Stimulated activated CD4-positive, alpha-beta T cell treated with anti-CD3 and anti-CD28 coated beads, Interleukin-12 subunit alpha, Interleukin-12 subunit beta, amount 100 ng/mL, for 24 hours (primary cell): ENCODE measurements at places on chromosomes 7 and 10.

GRCh38 chr10:89395141-89395540 lies 2.7 kb downstream of the IFIT1 start:
- no peak for DNase-seq

DNA sequence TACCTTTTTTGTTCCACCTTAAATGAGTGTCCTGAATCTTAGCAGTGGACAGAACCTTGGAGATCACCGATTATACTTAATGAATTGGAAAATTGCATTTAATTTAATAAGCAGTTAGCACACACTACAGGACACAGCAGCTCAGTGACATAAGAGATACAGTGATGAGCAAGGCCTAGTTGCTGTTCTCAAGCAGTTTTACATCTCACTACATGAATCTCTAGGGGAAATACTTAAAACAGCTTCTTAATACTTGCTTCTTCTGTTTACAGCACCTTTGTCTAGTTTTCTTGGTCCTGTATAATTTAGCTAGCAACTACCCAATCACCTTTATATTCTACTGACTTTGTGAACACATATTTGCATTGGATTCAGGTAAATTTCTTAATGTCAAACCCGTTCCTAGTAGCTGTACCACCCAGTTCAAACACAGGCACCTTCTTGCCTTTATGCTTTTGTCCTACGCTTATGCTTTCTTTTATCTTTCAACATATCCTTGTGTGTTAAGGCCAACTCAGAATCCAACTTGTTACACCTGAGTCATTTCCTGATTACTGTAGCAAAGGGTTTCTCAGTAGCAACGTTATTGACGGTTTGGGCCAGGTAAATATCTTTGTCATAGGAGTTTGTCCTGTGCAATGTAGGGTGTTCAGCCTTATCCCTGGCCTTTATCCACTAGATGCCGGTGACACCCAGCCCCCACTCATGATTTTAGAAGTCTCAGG lies 1.8 kb downstream of the STAM start:
- no peak for DNase-seq

DNA sequence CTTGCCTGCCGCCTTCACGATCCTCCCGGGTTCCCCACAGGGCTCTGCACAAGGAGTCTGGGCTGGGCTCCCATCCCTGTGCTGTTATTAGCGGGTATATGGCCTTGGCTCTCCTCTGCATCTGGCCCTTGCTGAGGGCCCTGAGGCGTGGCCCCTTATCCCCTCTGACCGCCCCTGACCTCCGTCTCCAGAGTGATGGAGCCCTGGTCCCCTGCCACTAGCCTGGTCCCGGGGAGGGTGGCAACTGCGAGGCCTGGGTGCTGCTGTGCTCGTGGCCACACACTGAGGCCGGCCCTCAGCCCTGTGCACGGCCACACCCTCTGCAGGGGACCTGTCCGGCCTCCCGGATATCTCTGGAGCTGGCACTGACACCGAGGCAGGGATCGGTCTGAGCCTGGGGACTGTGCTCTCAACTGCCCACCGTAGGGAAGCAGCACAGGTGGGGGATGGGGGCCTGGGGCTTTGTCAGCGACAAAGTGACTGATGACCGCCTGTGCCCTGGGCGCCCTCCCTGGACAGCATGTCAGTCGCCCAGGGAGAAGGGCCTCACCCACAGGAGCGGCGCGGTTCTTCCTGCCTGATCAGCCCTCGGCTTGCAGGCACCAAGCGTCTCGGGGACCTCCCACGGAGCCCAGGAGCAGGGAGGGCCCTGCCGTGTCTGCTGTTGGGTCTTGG lies 72.4 kb downstream of the NKX6-2 start:
- DNase-seq, result no peak

DNA sequence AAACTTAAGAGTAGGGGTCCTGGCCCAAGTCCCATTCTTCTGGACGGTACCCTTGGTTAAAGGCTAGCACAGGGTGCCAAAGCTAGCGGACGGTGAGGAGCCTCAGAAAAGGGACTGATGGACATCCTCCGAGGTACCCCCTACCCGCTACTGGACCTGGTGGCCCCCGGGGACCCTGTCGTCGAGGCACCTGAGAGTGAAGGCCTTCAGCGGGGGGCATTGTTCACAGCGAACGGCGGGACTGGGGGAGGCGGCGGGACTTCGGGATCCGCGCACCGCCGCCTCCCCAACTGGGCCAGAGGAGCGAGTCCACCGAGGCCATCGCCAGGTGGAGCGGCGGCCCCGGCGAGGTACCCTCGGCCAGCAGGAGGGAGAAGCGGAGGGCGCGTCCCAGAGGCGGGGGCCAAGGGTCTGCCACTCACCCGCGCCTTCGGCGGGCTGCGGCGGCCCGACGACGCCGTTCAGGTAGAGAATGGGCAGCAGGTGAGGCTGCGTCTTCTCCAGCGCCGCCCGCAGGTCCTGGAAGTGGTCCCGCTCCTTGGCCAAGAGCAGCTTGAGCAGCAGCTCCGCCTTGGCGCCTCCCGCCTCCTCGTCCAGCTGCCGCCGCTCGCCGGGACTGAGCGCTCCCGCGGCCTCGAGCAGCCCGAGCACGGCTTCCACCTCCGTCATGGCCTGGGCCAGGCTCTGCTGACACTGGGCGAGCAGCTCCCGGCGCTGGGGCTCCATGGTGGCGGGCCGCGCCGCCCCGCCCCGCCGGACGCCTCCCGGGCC lies 575 bp downstream of the DLG5 start:
- peak; percentile 22 for DNase-seq

GRCh38 chr10:20007426-20007825 lies 191.2 kb downstream of the PLXDC2 start:
- no peak for DNase-seq

- no peak for DNase-seq
Observed at GRCh38 chr7:50645186-50645585, 80.0 kb upstream of the DDC start.

GRCh38 chr10:131700506-131700905 lies 200.3 kb upstream of the PPP2R2D start:
- DNase-seq, result no peak

GRCh38 chr10:97896756-97897358 lies 47.2 kb downstream of the GOLGA7B start:
- DNase-seq, result no peak

- no peak for DNase-seq
Observed at GRCh38 chr7:80950550-80950967, 31.7 kb upstream of the SEMA3C start.

DNA sequence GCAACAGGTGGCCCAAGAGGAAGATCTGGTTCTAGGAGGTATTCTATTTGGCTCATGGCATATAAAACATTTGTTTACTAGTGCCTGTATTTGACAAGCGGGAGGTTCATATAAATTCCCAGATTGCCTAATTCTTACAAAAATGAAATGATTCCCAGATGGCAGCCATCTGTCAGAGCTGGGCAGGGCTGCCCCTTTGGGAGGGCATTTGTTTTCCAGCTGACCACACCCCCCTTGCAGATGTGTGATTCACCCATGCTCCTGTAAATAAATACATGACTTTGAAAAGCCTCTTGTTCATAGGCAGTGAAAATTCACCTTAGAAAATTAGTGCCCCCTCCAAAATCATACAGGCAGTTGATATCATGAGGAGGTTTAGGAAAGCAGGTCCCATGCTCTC lies 8.6 kb downstream of the VWC2 start:
- no peak for DNase-seq

DNA sequence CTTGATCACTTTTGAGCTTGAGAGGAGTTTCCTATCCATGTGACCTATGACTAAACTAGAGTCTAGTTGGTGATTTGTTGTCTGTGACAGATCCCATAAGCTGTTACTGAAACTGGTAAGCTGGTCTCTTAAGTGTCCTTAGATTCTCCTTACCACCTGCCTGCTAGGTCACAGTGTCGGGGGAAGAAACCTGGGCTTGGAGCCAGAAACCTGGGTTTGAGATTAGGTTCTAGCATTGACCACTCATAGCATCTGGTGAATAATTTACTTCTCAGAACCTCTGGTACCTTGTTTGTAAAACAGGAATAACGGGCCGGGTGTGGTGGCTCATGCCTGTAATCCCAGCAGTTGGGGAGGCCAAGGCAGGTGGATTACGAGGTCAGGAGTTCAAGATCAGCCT lies 21.8 kb upstream of the ITPRID1 start:
- DNase-seq, result no peak

DNA sequence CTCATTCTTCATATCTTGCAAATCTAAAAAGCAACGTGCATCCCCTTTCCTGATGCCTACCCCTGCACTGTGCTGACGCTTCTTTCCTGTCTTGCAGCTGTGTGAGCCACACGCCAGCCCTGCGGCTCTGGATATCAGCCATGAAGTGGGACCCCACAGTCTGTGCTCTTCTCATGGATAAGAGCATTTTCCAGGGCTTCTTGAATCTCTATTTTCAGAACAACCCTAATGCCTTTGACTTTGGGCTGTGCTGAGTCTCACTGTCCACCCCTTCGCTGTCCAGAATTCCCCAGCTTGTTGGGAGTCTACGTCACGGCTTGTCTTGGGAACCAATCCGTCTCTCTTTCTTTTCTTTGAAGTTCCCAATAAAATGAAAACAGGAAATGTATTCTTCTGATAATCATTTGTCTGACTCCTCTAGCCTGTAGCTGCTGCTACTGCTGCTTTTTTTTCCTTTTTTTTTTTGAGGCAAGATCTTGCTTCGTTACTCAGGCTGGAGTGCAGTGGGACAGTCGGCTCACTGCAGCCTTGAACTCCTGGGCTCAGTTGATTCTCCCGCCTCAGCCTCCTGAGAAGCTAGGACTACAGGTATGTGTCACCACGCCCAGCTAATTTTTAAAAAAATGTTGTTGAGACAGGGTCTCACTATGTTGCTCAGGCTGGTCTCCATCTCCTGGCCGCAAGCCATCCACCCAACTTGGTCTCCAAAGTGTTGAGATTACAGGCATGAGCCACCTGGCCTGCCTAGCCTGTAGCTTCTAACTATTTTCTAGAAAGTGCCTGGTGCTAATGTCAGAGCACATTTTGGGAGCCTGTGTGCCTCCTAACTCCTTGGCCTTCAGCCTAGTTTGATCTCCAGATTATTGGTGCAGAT lies 30.3 kb downstream of the GSTO2 start:
- DNase-seq, result no peak

GRCh38 chr7:141558544-141559183 lies 7.5 kb downstream of the AGK start:
- DNase-seq, result no peak

DNA sequence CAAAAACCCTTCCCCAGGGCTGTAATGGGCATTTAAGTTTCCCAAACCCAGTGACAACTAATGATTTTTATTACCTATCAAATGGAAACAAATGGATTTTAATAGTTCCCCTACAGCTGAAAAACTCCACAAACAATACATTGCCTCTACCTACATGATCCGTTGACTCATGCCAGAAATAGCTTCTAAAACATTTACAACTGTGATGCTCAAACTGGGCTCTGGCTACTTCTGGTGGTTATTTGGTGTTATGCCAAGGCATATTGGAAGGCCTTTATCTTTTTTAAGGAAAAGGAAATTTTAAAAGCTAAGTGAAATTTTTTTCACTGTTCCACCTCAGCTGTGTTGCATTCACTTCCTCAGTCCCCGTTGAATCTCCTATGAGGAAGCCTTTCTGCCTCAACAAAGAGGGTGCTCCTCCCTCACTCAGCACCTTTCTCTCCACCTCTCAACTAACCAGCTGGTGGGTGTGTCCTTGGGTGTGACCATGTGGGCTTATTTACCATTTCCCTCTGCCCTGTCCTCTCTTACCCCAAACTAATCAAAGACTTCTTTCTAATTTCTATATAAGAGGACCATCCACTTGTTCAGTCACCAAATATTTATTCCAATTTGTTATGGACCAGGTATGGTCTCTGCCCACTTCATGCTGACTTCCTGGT lies 82.9 kb downstream of the PRTFDC1 start:
- DNase-seq, result no peak

DNA sequence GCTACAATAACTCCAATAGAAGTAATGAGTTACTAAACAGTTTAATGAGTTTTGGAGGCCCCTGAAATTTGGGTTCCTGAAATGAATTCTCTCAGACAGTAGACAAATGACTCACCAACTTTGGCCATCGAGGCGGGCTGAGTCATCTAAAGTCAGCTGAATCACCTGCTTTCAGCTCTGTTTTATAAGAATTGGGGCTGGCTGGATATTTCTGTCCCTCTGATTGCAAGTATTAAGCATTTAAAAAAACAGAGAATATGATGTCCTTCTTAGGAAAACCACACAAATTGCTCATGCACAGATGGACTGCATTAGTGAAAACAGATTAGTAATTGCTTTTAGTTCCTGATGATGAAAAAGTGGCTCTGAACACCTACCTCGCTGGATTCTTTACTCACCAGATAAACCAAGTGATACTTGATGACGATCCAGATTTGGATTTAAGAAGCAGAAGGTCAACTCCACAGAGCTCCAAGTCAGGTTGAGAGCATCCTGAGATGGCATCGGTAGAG lies 59.1 kb downstream of the ZNF365 start:
- peak; percentile 53 for DNase-seq

DNA sequence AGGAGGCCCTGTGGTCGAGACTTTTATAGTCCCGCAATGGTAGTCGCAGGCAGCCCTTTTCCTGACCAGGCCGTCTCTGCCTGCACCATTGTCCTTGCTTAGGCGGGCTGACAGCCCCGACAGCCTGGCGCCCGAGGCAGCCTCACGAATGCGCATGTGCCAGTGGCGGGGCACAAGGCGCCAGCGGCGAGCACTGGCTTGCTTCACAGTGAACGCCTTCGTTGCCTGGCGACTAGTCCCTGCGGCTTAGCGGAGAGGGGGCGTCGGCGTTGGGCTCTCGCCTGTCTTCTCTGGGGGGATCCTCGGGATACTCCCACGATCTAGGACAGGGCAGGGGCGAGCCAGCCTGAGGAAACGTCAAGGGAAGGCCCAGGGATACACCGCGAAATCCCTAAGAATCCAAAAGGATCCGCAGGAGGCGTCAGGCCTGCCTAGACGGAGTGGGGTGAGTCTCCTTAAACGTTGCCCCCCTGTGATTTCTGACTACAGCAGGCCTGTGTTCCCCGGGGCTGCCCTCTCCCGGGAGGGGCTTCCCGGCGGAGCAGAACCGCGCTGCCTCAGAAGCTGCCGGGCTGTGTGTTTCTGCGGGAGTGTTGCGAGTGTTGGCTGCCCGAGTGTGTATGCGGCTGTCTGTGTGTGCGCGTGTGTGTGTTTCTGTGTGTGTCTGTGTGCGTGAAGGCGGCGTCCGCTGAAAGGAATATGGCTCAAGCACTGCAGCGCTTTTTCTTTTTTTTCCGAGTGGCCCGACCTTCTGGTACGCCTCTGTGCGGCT lies 20.5 kb upstream of the ZNF273 start:
- DNase-seq, result no peak

DNA sequence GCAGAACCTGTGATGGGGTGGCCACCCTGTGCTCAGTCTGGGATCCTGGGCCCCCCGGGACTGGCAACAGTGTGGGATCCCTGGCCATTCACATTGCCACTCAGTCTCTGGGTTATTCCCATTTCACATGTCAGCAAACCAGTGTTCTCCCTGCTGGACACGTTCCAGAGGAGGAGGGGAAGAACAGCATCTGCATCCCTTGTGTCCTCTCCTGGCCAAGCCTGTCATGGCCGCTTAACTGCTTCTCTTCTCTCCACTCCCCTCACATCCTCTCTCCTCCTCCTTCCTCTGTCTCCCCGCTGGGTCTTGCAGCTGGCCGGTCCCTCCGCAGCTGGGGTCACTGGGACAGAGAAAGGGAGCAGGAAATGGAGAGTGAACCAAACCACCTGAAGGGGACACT lies 74.4 kb downstream of the C10orf105 start:
- DNase-seq, result no peak
